Brain microvascular endothelial cell (primary cell): ENCODE measurements at places on chromosomes 12 and 14.

DNA sequence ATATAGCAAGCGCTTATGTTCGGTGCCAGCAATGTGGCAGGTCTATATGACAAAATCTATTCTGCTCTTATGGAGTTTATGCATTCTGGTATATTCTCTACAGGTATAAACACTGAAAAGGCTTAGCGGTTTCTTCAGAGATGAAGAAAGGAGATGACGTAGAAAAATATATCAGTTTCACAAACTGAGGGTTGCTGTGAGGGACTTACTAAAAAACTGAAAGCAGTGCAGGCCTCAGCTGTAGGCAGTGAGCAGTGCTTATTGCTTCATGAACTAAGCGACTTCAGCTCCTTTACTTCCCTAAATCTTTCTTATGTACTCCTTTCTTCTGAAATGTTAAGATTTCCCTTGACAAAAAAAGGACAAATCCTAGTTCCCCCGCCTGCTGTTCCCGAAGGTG lies 4.5 kb downstream of the DDX47 start:
- DNase-seq, result no peak

GRCh38 chr12:62597253-62597652 lies 130.6 kb downstream of the MON2 start:
- no peak for DNase-seq

DNA sequence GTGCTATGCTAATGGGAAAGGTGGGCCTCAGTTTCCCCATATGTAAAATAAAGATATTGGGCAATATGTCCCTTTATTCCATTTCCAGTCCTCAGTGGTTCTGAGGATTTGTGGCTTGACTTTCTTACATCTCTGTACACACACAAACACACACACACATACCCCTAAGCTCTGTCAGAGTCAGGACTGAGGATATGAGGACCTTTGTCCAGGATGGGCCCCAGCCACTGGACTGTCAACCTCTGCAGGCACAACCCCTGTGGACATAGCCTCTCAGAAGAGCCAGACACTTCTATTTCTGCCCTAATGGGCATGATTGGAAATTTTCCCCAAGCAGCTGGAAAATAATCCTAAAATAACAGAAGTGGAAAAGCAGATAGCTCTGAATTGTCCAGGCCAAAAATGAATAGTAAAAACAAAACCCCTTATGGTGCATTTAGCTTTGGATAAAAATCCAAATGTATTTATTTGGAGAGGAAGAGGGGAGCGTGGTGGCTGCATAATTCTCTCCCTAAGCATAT lies 50.2 kb downstream of the RIN3 start:
- no peak for DNase-seq

DNA sequence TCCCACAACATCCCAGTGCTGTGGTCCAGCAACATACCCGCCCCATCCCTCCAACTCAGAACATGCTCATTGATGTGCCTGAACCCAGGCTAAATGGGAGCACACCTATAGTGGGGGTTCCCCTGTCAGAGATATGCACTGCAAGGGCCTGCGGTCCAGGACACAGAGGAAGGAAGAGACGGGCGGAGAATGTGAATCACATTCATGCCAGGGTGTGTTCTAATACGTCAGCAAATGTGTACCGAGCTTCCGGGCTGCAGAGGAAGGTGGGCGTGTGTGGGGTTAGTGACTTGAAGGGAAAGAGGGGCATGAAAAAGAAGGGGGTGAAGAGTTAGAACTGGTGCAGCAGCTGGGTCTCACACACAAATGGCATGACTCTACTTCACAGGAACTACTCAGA lies 83.7 kb downstream of the DPF3 start:
- DNase-seq, result no peak

- no peak for DNase-seq
Measured at GRCh38 chr12:126355346-126355745, 1290.1 kb downstream of the AACS start.

DNA sequence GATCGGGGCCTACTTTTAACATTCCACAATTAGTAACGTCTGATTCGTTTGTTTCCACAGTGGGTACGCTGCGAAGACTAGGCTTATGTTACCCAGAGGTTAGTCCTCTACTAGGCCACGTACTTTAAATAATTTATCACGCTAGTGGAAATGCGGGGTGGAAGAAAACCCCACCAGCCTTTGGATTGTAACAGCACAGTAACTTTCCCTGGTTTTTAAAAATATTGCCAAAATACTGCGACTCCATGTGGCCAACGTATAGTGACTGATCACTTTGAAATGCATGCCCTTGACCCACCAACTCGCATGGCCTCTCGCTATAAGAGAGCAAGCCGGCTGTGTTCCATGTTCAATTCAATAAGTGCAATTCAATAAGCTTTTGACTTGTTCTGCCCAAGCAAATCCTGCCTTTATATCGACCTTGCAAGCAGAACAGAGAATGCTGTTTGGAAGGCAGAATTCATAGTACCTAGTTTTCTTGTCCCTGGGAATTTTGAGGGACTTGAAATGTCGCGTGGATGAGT lies 882 bp upstream of the GTF2A1 start:
- DNase-seq, result no peak

DNA sequence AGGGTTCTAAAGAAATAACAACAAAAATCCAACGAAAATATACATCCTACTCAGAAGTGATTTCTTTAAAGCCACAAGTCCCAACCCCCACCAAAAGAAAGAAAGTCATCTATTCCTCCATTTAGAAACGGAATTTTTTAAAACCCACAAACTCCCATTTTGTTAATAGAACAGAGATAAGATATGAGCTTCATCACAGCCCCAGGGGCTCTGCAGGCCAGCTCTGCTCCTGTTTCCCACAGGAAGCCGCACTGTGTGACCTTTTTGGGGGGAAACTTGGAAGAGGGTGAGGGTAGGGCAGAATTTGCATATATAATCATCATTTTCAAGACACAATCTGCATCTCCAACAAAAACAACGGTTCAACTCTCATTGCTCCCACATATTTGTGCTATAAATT lies 2.8 kb downstream of the FBXL14 start:
- DNase-seq, result no peak

DNA sequence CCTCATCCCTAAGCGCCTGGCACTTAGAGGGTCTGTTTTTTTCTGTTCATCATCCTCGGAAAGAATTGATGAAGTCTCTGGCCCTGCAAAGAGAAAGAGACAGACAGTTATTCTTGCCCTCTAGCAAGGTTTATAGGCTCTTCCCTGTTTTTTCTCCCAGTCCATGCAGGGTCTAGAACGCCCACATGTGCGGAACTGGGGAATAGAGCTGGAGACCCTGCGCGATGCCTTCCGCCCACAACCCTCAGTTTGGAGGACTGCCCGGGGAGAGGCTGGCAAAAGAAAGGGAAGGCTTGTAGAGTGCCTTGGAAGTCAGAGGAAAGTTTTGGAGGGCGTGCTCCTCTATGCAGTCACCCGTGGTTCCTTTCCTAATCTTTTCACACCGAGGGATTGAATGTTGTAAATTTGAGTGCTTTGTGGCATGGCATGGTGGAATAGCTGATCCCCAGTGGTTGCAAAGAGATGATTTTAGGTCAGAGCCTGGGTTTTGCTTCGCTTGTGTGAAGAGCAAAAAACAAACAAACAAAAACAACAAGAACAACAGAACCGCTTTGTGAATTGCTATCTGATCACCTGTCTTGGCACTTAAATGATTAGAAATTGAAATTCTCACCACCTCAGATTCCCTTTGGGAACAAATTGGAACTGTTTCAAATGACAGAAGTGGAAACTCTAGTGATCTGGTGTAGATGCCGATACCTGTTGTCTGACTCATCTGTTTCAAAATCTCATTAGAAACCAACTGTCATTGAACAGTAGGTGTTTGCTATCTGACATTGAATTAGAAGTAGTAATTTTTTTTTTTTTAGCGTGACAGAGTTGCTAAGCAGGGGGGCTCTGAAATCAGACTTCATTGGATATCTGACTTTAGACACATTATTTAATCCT lies 947 bp downstream of the GAS2L3 start:
- no peak for DNase-seq

DNA sequence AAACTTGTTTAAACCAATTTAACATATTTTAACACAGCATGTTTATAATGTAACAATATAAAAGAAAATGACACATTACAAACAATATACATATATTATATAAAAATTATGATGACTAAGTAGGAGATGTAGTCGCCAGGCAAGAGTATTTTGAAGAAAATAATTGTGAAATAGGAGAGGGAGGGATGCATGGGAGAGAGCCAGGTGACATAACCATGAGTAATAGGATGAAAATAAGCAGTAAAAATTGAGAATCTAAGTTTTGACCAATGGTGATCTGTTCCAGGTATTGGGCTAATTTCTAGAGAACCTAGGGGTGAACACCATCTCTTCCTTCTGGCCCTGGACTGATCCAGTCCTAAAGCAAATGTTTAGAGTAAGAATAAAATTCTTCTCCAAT lies 315.2 kb upstream of the G2E3 start:
- peak; percentile 43 for DNase-seq

DNA sequence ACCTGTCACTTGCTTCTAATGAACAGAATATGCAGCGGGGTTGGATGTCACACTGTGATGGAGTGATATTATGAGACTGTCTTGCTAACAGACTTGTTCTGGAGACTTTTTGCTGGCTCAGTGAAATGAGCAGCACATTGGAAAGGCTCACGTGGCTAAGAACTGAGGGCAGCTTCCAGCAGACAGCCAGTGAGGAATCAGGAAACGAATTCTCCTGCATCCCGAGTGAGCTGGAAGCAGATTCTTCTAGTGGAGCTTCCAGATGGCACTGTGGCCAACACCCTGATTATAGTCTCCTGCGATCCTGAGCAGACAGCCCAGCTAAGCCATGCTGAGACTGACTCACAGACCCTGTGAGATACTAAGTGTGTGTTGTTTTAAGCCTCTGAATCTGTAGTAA lies 16.1 kb upstream of the TSPAN9 start:
- DNase-seq, result peak; percentile 73

GRCh38 chr14:53295985-53296582 lies 143.0 kb upstream of the DDHD1 start:
- DNase-seq, result peak; percentile 22
